ENCODE measurements at places on chromosomes 12 and 14. TPM values are rescaled to one million over a fixed set of nuclear protein-coding genes. Genes with fewer than 3 reads are reported as not detected.

DNA sequence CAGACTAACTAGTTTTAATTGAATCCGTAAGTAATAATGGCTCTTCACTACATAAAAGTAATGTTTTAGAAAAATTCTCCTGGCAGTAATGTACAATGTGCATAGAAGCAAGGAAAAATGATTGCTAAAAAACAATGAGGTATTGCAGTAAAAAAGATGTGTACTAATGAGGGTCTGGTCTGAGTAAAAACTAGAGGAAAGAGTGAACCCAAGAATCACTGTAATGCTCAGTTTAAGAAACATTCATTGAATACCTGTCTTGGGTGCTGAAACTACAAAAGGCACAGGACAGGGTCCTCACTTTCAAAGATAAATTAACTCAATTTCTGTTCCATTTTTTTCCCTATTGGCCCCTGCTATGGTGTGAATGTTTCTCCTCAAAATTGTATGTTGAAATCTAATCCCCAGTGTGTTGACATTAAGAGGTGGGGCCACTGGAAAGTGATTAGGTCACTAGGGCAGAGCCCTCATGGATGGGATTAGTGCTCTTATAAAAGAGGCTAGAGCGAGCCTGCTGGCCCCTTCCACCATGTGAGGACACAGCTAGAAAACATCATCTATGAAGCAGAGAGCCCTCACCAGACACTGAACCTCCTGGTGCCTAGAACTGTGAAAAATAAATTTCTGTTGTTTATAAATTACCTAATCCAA is 51.6 kb downstream of the RPS6KA5 start:
- DNase-seq: no peak

ACOT6 gene
- total RNA-seq: not detected

GRCh38 chr12:30457621-30458289 is 237.9 kb downstream of the IPO8 start:
- no peak for DNase-seq

- peak; percentile 58 for DNase-seq
These were observed 212.1 kb downstream of the GXYLT1 start for GRCh38 chr12:41932470-41932991.

DNA sequence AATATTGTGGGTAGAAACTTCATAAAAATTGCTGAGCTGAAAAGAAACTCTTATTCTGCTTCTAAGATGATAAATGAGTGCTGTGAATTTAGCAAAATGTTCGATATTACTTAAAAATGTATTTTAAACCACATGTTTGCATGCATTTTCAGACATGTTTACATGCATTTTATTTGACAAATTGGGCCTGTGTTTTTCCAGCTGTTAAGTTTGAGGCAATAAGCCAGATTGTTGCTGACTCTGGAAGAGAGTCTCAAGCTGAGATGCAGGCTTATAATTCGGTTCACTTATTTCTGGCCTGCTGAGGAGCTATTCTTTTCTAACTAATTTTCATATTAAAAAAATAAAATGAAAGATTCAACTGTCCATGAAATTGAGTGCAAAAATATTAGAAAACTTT is 110.1 kb downstream of the SYNE2 start:
- DNase-seq: no peak

GRCh38 chr12:72271451-72272090 is 599 bp upstream of the TRHDE start:
- peak; percentile 72 for DNase-seq

DNA sequence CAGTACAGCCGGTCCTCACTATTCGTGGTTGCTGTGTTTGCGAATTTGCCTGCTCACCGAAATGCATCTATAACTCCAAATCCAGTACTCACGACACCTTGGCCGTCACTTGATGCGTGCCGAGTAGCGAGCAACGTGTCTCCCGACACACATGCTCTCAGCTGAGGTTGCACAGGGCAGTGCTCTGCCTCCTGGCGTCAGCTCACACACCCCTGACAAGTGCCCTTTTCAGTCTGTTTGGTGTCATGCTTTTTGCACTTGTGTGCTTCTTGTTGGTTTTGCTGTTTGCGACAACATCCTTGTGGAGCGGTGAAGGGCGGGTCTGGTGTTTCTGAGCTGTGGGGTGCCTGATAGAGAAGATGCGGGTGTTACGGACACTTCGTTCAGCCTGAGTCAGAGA is 110.4 kb upstream of the RFLNA start:
- no peak for DNase-seq

DTX1 gene
- 42.7 TPM for total RNA-seq

- no peak for DNase-seq
These were observed 43.9 kb upstream of the FBRSL1 start for GRCh38 chr12:132445884-132446632.

LIN7A gene
- 40.0 TPM for total RNA-seq

GRCh38 chr12:50913224-50913623 is 39.1 kb upstream of the HIGD1C start:
- DNase-seq: no peak

OTX2 gene
- total RNA-seq: not detected

DNA sequence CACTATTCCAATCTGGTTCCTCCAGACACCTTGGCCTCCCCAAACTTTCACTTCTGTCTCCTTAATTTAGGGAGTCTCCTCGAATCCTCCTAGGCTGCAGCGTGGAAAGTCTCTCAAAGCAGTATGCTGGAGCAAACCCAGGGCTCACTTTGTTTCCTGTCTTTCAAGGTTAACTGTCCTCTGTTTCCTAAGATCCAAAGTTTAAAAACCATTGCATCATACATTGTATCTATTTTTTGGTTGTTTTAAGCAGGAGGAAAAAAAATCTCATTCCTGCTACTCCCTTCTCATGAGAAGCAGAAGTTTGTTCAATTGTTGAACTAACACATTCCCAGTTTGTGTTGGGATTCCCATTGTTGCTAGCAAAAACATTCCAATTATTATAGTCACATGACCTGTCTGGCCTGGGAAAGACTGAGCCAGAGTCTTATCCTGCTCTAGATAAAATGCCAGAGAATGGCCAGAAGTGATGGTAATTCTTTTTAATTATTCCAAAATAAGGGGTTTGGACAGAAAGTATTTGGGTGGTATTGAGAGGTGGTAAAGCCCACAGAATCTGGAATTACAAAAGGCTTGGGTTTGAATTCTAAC is 67.3 kb downstream of the HSPB8 start:
- DNase-seq: no peak

GRCh38 chr12:131176266-131176665 is 222.6 kb downstream of the ADGRD1 start:
- no peak for DNase-seq

GRCh38 chr12:63313139-63313538 is 162.1 kb upstream of the AVPR1A start:
- DNase-seq: no peak

DNA sequence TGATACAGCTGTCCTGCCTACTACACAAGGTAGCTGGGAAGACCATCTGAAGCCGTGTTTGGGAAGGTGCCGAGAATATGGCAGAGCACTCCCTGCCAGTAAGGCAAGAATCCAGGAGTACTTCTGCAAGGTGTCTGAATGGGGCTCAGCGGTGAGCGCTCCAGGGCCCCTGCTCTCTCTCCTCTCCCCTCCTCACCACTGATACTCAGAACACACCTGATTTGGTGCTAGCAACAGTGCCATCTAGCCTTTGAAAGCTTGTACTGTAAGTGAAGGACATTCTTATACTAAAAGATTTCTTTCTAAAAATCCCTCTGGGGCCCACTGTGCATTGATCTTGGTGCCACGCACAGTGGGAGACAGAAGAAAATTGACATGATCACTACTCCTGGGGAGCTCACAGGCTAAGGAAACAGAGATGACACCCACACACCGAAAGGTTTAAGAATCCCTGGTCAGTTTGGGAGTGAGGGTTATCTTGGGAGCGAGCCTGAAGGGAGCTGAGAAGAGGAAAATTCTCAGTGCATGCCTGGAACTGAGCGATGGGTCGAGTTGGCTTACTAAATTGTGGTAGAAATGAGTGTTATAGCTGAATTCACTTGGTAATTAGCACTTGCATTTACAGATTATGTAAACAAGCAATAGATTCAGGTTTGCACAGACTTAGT is 216.9 kb downstream of the NTF3 start:
- peak; percentile 32 for DNase-seq

DNA sequence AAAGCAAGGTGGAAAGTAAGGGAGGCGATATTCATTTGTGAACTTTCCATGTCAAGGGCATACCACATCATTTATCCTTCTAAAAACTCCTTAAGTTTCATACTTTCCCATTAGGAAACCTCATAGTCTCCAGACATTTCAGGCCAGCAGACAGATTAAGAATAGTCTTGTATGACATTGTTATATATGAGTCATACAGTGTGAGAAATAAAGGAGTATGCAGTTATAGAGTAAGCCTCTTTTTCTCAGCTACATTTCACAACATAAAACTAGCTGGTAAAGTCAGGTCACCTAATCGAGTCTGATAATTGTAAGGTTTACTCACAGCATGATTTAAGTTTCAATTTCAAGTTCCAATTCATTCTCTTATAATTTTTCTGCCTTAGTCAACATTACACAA is 164.3 kb downstream of the GRIP1 start:
- DNase-seq: no peak

- peak; percentile 63 for DNase-seq
These were observed 8.5 kb downstream of the RARG start for GRCh38 chr12:53223389-53224060.

DNA sequence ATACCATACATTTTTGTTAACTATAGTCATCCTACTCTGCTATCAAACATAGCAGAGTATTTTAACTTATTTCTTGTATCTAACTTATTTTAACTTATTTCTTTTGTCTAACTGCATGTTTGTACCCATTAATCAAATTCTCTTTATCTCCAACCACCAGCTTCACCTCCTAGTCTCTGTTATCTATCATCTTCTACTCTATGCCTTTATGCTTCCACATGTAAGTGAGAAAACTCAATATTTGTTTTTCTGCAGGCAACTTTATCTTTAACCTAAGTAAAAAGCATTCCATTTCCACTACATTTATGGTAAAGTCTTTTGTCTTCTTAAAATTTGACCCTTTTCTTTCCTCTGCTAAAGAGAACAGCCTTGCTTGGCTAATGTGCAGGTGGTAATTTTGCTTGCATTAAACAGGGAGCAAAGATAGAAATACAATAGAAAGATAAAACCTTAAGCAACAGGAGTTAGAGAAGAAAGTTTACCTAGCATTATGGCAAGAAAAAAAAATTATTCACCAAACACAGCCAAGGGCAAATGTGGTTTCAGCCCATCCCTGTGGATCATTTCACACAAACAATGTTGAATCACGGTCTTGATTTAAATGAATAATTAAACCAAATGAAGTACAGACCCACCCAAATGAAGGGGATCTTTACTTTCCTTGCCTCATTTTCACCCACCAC is 110.9 kb upstream of the TSPAN8 start:
- no peak for DNase-seq

- no peak for DNase-seq
These were observed 5.8 kb downstream of the NUMB start for GRCh38 chr14:73452341-73453186.

DNA sequence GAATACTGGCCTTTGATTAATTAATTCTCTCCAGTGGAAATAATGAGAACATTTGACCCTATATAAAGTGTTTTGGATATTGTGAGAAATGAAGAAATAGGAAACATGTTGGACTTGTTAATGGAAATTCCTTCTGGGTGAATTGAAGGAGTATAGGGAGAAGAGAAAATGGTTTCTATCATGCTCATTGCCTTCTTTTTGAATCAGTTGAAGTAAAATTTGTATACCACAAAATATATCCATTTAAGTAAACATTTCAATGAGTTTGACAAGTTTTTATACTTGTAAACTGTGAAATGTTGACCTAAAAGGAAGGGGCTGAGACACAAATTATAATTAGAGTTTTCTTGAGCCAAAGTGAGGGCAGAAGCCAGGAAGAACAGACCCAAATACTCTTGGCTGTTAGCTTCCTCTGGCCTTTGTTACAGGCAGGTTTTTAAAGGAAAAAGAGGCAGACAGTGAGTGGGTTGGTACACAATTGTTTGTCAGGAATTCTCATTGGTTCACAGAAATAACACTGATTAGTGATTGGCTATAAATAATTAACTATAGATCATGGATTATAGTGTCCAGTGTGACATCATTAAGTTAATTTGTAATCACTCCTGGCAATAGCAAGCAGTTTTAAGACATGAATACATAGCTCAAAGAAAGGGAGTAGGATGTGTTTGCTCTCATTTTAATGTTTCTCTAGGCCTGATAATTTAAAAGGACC is 826 bp downstream of the ZNF705A start:
- no peak for DNase-seq

KRT6B gene
- not detected for total RNA-seq

GRCh38 chr12:56687223-56688128 is 608 bp downstream of the PTGES3 start:
- peak; percentile 64 for DNase-seq

GRCh38 chr12:83114966-83115365 is 428.3 kb downstream of the TMTC2 start:
- DNase-seq: no peak

DNA sequence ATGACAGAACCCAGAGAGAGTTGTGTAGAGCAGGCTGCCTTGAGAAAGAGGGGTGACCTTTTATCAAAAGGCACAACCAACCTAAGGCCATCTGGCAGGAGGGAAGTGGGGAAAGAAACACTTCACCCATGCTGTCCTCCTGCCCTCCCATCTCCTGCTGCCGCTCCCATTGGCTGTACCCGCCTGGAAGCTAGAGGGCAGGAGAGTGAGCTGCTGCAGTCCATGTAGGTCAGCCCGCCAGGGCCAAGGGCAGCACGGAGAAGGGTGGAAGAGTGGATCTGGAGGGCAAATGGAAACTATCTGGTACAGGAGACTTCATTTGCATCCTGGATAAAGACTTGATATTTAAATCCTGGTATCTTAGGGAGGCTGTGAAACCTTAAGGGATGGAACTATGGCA is 11.5 kb upstream of the CABP1 start:
- no peak for DNase-seq

DNA sequence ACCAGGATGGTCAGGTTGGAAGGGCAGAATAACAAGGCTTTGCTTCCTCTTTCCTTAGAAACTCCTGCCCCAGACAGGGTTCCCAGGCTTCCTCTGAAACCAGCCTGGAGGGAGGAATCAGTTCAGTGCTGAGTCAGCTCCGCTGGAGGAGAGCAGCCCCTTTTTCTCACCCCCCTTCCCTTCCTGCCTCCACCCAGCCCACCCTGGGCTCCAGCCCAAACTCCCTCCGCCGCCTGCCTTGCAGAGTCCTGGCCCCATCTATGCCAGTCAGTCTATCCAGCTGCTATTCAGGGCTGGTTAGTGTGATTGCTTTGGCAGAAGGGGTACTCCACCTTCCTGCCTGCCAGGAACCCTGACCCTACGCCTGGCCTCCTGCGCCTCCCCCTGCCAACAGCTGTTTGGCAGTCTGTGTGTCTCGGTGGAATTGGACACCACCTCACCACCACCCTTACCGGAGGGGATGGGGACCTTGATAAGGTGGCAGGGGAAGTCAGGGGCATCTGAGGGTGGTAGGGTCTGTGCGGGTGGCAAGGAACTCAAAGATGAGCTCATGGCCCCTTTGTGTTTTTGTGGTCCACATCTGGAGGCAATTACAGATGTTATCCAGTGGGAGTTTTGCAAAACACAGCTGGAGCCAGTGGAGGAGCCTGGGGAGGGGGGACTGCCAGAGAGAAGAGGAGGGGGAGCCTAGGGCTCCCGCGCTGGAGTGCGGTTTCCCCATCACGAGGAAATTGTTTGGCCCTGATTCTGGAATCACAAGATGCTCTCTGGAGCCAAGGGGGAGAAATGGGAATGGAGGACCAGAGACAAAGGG is 12.2 kb downstream of the MMP14 start:
- DNase-seq: no peak
